ENCODE measurements at places on chromosomes 2 and 18. TPM values are rescaled to one million over a fixed set of nuclear protein-coding genes. Genes with fewer than 3 reads are reported as not detected.
A peak's percentile ranks its signal among the peaks of the same experiment; 100 is the strongest.

Gene PDCD1
- total RNA-seq = 0.16 TPM

Gene IL1RL1
- not detected for total RNA-seq

Gene SERPINB10
- not detected for total RNA-seq

Gene POTEI
- not detected for total RNA-seq

DNA sequence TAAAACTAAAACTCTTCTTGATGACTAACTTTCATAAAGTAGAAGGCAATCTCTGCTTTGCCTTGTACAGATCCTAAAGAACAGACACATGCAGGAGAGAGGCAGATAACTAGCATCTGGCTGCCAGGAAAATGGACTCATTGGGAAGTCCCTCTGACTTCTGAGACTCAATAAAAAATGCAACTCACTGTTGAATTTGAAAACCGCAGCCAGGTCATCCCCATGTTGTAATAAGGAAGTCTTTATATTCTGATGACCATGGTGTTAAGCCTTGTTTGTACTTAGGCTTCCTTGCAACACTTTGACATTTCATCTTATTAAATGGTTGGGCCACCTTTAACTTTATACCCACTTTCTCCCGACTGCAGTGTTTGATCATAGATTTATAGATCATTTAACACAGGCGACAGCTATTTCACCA lies 375.1 kb upstream of the KCNH7 start:
- no peak for DNase-seq

- DNase-seq = no peak
Observed at GRCh38 chr2:8475349-8476031, 206.4 kb upstream of the ID2 start.

- DNase-seq = no peak
Observed at GRCh38 chr2:181235011-181235410, 222.2 kb upstream of the ITGA4 start.

DNA sequence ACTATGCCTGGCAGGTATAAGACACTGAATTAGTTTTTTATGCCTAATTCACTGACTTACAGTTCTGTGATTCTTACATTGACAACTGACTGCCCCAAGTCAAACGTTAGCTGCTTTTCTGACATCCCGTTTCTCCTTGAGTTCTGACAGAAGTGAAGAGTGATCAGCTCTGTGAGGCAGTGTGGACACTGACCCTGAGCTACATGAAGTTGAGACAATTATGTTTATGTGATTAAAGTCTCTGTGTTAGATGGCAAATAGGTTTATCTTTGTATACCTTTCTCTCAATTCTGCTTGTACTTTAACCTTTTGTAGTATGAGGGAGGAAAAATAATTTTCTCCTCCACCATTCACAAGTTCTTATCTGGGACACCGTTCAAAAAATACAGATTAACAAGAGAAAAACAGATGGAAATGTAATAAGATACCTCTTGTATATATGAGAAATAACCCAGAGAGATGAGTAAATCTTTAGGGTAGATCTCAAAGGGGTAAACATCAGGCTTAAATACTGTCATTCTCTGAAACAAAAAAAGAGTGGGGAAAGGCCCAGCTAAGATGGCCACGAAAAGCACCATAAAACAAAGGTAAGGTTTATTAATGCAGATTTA lies 85.4 kb upstream of the B3GNT2 start:
- DNase-seq = no peak

- peak; percentile 50 for DNase-seq
Observed at GRCh38 chr2:43175020-43175441, 51.4 kb downstream of the ZFP36L2 start.

- DNase-seq = no peak
Observed at GRCh38 chr2:217612920-217613319, 389.9 kb downstream of the TNS1 start.

DNA sequence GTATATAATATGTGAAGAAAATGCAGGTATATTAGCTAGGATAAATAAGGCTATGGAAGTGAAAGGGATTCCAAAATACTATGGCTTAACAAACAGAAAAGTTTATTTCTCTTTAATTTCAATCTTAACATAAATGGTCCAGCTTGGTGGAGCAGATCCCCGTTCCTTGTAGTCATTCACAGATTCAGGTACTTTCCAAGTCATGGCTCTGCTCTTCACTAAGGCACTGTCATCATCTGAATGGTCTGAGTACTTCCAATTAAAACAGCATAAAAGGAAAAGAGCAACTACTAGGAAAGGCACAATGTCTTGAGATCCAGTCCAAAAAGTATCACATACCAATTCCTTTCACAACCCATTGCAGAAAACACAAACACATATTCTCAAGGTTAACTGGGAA lies 63.4 kb downstream of the OLA1 start:
- DNase-seq = no peak

DNA sequence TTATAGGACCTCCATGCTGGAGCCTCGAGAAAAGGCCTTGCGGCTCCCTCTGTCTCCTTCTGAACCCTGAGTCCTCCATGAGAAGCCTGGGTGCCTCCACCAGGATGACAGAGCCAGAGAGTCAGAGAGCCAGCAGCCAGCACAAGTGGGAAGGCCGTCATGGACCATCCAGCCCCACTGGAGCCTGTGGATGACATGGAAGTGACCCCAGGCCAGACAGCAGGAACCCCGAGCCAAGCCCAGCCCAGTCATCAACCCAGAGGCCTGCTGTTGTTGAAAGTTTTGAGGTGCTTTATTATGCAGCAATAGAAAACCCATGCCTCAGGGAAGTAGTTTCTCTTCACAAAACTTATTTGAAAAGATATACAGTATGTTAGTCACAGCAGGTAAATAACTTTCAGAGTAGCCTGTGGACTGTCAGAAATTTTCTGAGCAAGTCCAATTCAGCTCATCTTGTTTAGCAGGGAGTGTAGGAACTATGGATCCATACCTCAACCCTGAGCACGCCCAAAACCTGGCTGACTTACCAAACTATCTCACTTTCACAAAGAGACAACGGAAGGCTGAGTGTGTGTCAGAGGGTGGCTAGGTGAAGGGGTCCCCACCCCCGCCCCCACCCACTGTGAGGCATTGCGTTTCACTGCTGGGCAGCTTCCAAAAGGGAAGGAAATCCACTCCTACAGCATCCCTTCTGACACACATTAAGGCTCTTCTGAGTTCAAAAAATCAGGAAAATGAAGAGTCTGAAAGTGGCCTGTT lies 79.9 kb upstream of the NDUFV2 start:
- DNase-seq = no peak

DNA sequence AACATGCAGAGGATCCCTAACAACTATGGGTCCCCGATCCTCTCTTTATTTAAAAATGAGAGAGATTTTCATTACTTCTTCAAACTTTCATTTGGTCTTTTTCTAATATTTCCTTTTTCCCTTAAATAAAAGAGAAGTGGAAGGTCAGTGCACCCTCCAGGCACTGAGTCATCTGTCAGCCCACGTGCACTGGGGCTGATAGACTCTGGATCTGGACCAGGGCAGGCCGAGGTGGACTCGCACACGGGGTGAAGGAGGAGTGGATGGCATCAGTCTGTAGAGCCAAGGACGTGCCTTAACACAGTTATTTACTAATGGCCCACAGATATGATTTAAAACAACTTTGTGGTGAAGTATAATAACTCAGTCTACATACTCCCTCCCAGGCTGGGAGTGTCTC lies 214.4 kb upstream of the TMEM200C start:
- DNase-seq = no peak
